ENCODE measurements at places on chromosomes 3 and 15.

DNA sequence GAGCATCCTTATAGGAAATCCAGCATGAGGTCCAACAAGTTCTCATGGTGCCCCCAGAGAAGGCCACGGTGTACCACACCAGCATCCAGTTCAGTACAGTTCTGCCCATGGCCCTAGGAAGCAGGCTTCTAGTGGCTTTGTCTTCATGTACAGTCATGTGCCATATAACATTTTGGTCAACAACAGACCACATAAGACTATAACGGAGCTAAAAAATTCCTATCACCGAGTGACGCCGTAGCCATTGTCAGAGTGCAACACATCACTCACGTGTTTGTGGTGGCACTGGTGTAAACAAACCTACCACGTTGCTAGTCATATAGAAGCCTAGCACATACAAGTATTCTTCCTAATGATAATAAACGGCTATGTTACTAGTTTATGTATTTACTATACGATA is 209.0 kb downstream of the ARRDC4 start:
- DNase-seq, result no peak

DNA sequence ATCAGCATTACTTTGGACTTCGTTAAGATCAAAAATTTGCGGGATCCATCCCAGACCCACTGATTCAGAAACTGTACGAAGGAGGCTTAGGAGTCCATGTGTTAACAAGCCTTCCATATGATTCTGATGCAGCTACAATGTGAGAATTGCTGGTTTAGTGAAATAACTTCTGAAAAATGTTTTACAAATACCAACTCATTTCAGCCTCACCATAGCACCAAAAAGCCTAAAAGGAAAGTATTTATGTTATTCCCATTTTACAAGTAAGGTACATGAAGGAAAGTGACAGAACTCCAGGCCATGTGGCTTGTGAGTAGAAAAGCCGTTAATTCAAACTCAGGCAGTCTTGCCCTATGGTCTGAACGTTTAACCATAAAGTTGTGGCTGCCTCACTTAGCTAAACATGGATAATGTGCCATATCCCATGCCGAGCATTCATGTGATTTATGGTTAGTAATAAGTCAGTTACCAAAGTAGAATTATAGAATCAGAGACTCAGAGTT is 1.5 kb upstream of the IGSF10 start:
- DNase-seq, result no peak

- no peak for DNase-seq
Observed at GRCh38 chr15:40847223-40847961, 3.5 kb downstream of the SPINT1 start.

- no peak for DNase-seq
Observed at GRCh38 chr3:127013758-127014535, 31.0 kb downstream of the PLXNA1 start.

- DNase-seq, result no peak
Observed at GRCh38 chr15:36126194-36126593, 453.2 kb upstream of the CDIN1 start.

DNA sequence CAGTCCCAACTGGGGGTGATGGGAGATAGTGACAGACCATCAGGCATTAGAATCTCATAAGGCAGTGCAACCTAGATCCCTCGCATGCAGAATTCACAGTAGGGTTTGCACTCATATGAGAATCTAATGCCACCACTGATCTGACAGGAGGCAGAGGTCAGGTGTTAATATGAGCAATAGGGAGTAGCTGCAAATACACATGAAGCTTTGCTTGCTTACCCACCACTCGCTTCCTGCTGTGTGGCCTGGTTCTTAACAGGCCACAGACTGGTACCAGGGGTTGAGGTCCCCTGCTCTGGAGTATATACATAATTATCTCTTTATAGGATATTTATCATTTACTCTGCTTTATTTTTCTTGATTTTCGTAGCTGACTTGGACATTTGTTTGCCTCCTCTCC is 36.0 kb upstream of the ZMAT3 start:
- no peak for DNase-seq

- no peak for DNase-seq
Observed at GRCh38 chr3:138845771-138846173, 11.0 kb upstream of the PIK3CB start.

- no peak for DNase-seq
Observed at GRCh38 chr3:32577581-32578556, 7.2 kb upstream of the DYNC1LI1 start.

DNA sequence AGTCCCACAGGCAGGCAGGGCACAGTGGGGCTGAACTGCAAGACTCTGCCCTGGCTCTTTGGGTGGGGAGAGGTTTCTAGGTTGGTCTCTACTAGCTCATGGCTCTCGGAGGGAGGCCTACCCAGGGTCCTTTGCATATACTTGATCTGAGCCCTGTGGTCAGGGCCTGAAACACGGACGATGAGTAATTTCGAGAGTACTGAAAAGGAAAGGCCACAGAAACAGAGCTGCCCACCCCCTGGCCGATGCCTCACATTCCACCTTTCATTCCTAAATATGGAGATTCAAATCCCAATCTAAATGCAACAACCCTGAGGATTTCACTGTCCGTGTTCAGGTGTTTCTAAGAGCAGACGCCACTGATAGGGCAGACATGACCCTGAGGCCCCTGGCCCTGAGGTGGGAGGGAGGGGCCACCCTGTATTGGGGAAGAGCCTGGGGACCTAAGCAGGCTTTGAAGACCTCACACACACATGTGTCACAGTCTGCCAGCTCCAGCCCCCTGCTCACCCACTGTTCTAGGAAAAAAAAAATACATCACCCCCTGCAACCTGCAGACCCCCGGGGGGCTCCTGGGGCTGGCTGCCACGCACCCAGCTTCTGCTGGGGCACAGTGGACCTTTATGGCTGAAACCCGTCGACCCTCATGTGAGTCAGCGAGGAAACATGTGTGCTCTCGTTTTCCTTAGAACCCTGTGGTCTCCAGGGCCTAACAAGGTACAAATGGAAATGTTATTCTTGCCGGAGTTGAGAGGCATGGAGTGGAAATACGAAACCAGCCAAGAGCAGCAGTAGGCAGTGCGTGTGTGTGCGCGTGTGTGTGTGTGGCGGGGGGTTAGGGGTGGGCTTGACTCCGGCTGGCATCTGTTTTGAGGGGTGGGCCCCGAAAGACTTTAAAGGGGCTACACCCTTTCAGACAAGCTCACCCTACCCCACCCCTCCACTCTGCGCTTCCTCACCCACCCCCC is 112.7 kb downstream of the CHSY1 start:
- no peak for DNase-seq

- no peak for DNase-seq
Observed at GRCh38 chr15:68787609-68788263, 33.0 kb downstream of the ANP32A start.
